ENCODE measurements at places on chromosomes 1 and 21.

DNA sequence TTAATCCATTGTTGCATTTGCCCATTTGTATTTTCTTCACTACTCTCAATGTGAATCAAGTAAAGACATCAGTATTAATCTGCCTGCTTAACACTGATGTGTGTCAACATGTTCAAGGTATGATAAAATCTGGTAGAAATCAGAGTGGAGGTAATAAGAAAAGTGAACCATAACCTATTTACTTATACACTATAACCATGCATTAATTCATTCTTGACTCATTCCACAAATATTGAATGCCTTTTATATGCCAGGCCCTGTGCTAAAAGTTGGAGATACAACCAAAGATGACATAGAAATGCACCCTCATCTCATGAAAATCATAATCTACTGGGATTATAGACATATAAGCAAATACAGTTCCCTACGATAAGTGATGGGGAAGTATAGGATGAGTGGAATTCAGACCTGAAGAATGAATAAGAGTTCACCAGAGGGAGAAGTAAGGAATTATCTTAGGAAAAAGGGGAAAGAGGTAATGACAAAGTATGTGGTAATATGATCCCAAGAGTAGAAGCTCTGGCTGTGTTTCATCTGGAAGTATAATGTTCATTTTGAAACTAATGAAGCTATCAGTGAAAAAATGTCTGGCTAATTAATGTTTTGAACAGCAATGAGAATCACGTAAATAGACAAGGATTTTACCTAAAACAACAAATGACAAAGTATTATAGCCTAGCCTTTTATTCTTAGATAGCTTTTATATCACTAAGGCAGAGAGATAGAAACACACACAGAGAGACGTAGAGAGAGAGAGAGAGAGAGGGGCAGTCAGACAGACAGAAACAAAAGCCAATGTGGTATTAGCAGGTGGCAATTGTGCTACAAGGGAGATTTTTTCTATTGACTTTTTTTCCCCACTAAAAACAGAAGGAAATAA is 7.0 kb upstream of the RWDD3 start:
- no peak for DNase-seq

GRCh38 chr1:55148676-55149075 is 66.5 kb downstream of the USP24 start:
- DNase-seq, result no peak

GRCh38 chr1:58155418-58156123 is 391.0 kb downstream of the OMA1 start:
- no peak for DNase-seq

GRCh38 chr1:223243441-223244050 is 100.5 kb upstream of the TLR5 start:
- no peak for DNase-seq

DNA sequence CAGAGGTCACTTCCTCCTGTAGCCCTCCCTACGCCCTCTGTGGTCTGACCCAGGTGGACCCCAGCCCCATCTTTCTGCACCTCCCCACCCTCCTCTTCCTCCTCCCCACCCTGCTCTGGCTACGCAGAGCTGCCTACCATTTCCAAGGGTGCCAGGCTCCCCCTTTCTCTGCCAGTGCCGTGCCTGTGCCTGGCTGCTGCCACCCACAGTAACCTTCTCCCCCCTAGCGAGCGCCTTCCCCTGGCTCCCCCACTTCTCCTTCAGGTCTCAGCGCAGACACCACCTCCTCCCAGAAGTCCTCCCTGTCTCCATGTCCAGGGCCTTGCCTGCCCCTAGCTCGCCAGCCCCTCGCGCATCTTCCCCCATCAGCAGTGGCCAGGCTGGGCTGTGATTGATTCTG is 471.5 kb downstream of the PTPRU start:
- DNase-seq, result no peak

GRCh38 chr1:31815752-31816500 is at the start of gene SPOCD1:
Gene SPOCD1, minus strand, starts transcription at chr1:31816022. Its CDS starts 689 bp downstream, at chr1:31815333.
- peak; percentile 81 for DNase-seq

DNA sequence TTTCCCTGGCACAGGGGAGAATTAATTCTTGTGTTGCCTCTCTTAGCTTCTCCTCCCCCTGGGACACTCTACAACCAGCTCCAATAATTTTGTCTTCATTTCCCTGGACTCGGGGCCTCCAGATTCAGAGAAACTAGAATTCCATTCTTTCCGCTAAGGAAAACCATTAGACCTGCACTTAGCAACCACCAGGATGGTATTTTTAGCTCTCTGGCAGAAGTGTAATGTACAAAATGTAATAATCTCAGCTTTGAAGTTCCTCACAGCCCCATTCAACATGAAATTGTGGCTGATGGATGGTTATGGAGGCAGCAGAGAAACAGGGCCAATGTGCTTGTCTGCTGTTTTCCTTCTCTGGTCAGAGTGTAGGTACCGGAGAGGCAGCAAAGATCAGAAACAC is 113.8 kb downstream of the KCND3 start:
- DNase-seq, result no peak

DNA sequence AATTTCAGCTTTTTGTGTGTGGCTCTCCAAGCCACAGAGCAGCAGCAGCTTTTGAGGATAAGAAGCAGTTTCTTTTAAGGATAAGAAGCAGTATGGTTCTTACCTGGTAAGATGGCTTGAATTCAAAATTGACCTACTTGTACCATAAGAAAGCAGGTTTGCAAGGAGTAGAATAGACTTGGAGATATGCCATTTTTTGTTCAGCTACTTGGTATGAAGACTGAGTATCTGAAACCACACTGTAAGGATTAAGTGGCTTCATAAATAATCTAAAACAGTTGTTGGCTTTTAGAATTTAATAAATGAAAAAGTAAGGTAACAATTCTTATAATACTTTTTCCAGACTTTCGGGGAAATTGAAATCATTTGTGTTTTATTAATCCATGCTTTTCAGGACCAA is 74.2 kb downstream of the ATF6 start:
- no peak for DNase-seq
